Esophagus muscularis mucosa (tissue), 4 donors: ENCODE measurements at places on chromosomes 4 and X. TPM values are rescaled to one million over a fixed set of nuclear protein-coding genes. Genes with fewer than 3 reads are reported as not detected.

Gene CLNK
- not detected for total RNA-seq

Gene SPACA5
- total RNA-seq, result not detected

Gene PNMA3
- total RNA-seq, result 0.17 TPM

Gene TRO
- 7.5 TPM for total RNA-seq

Gene NIPAL1
- total RNA-seq, result 0.33 TPM

DNA sequence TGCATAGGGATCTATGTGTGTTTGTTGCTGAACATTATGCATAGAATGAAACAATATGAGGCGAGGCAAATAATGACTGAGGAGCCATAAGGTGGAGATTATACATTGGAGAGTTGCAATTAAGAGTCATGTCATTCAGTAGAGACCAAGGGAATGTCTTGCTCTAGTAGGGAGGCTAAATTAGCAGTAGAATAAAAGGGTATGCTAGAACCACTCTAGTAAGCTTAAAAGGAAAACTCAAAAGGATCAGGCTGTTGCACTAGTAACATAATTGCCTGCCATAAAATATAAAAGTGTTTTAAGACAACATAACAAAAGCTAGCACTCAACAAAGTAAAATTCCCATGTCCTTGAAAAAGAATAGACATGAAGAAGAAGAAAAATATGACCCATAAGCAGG lies 586.2 kb upstream of the DIAPH2 start:
- no peak for DNase-seq
- no peak overlapping the region for H3K4me3 ChIP-seq
- H3K27me3 ChIP-seq, result no peaks in the 10 kb centered on the region
- no peak overlapping the region for H3K27ac ChIP-seq

DNA sequence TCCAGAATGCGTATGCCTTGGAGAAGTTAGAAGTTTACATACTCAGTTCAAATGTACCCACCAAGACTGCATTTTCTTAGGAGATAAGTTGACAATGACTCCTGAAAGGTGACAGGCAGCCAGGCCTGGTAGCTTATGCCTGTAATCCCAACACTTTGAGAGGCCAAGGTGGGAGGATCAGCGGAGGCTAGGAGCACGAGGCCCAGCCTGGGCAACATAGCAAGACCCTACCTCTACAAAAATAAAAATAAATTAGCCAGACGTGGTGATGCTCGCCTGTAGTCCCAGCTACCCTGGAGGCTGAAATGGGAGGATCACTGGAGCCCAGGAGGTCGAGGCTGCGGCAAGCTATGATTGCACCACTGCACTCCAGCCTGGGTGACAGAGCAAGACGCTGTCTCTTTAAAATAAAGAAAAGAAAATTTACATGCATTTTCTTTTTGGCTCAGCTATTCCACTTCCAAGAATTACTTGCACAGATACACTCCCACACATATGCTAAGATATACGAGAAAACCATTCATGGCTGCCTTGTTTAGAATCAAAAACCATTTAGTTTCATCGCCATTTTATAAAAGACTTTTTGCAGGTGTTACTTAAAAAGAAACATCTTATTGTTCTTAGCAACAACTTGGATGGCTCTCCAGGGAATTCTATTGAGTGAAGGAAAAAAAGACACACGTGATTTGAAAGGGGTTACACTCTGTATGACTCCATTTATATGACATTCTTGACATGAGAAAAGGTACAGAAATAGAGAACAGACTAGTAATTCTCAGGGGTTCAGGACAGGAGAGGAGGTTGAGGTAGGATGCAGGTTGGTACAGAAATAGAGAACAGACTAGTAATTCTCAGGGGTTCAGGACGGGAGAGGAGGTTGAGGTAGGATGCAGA lies 66.3 kb downstream of the DHRSX start:
- H3K36me3 ChIP-seq, result peaks cover 15% of the 10 kb centered on the region
- H3K4me1 ChIP-seq, result no peaks in the 10 kb centered on the region
- no peaks in the 10 kb centered on the region for H3K27me3 ChIP-seq
- no peak for DNase-seq
- H3K27ac ChIP-seq, result no peak overlapping the region

- H3K27ac ChIP-seq, result no peak overlapping the region
- no peak overlapping the region for H3K4me3 ChIP-seq
- no peaks in the 10 kb centered on the region for H3K4me1 ChIP-seq
- no peak for DNase-seq
These were observed 243.3 kb downstream of the SLC7A11 start for GRCh38 chr4:137998666-137999429.

- no peaks in the 10 kb centered on the region for H3K36me3 ChIP-seq
- H3K4me1 ChIP-seq, result peaks cover 14% of the 10 kb centered on the region
These were observed 78.3 kb upstream of the EGFL6 start for GRCh38 chrX:13491061-13491460.

DNA sequence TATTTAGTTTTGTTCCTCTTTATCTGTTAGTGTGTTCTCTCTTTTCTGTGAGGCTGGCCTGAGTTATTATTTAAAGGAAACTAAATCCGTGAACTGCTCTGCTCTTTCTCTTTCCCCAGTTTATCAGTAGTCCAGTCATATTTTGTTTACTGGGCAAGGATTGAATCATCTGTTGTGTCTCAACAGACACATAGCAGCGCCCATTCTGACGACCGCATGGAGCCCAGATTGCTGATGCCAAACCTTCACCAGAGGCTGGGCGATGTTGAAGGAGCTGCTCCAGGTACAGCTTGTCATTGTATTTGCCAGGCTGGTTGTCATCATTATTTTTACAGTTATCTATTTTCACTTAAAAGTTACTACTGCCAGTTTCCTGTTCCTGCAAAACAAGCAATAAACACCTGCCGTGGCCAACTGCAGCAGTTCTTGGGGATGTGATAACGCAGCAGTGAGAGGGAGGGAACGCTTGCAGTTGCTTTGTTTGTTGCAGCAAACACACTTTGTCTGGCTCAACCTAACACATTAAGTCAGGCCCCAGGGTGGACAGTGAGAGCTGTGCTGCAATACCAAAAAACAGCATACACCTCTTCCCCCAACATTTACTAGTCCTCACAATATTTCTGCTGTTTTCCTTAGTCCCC lies 10.1 kb downstream of the REELD1 start:
- no peaks in the 10 kb centered on the region for H3K36me3 ChIP-seq
- no peak overlapping the region for H3K27ac ChIP-seq
- peak; percentile 90 for DNase-seq

GRCh38 chr4:63922146-63922545 lies 487.1 kb downstream of the TECRL start:
- no peak for DNase-seq
- no peaks in the 10 kb centered on the region for H3K27me3 ChIP-seq
- no peaks in the 10 kb centered on the region for H3K4me1 ChIP-seq
- H3K4me3 ChIP-seq, result no peak overlapping the region
- no peaks in the 10 kb centered on the region for H3K36me3 ChIP-seq

- peaks cover 39% of the 10 kb centered on the region for H3K4me1 ChIP-seq
- H3K27ac ChIP-seq, result no peak overlapping the region
- no peaks in the 10 kb centered on the region for H3K36me3 ChIP-seq
- no peak overlapping the region for H3K4me3 ChIP-seq
- H3K27me3 ChIP-seq, result no peaks in the 10 kb centered on the region
- DNase-seq, result no peak
These were observed 33.1 kb downstream of the ERVMER34-1 start for GRCh38 chr4:52718123-52718522.

DNA sequence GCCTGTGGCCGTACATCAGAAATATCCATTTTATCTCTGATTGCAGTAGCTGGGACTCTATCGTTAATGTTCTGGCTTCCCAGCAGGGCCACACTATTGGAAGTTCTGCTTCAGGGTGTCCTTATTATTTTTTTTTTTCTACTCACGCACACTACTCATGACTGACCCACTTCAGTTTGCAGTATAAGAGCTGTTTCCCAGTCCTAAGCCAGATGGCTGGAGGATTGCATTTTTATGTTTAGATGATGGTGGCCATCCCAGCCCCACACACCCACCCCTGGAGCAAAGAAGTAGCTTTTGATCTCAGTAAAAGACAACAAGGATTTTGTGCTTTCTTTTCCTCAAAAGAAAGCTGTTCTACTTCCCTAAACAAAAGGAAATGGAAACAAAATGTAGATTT lies 557.0 kb upstream of the GALNTL6 start:
- no peak for DNase-seq
- no peaks in the 10 kb centered on the region for H3K36me3 ChIP-seq
- no peak overlapping the region for H3K27ac ChIP-seq
- H3K4me1 ChIP-seq, result no peaks in the 10 kb centered on the region

DNA sequence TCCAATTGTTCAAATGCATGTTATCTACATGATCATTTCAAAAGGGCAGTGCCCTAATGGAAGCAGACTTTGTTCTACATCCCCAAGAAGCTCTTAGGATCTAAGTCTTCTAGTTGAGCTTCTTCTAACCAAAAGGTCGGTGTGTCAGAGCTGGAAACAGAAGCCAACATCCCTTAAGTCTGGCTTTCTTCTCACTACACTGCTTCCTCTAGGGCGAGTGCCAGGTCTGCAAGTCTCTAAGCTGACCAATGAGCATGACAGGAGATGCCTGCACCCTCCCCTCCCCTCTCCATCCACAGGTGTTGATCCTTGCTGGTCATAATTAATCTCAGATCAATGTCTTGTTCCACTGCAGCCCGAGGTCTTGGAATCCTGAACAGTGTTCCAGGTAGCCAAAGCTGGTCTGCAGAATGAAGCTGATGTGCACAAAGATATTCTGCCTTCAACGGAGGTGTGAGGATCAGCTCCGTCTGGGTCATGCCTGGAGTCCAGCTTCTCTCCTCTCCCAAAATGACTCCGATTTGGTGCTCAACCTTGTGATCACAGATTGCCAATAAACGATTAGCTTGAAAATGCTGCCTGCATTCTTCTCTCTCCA lies 44.1 kb downstream of the WDR1 start:
- peaks cover 43% of the 10 kb centered on the region for H3K36me3 ChIP-seq
- no peak overlapping the region for H3K27ac ChIP-seq
- no peak overlapping the region for H3K4me3 ChIP-seq
- no peaks in the 10 kb centered on the region for H3K27me3 ChIP-seq

GRCh38 chr4:131382839-131383238 lies 1766.3 kb upstream of the PCDH10 start:
- no peak overlapping the region for H3K27ac ChIP-seq
- no peak overlapping the region for H3K4me3 ChIP-seq
- no peaks in the 10 kb centered on the region for H3K27me3 ChIP-seq
- no peak for DNase-seq
- no peaks in the 10 kb centered on the region for H3K36me3 ChIP-seq

DNA sequence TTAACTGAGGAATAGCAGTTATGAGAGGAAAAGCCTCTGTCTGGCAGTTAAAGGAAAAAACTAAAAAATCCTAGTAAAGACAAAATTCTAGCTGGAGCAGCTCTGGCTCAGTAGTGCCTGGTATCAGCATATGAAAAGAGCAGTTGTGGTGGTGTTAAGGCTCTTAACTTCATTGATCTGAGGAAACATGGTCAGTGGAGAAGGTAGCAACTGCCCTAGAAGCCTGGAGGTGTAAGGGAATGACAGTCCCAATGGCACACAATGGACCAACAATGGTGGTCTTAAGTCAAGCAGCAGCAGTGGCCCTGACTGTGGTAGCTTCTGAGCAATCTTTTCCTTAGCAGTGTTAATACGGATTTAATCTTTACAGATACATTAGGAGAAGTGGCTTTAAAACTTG lies 189.6 kb upstream of the POF1B start:
- H3K27ac ChIP-seq, result no peak overlapping the region
- H3K27me3 ChIP-seq, result no peaks in the 10 kb centered on the region
- DNase-seq, result no peak
- H3K4me3 ChIP-seq, result no peak overlapping the region

GRCh38 chr4:52545099-52546069 lies 113.7 kb downstream of the USP46 start:
- peak; percentile 91 for DNase-seq
- H3K4me3 ChIP-seq, result no peak overlapping the region
- no peaks in the 10 kb centered on the region for H3K27me3 ChIP-seq

DNA sequence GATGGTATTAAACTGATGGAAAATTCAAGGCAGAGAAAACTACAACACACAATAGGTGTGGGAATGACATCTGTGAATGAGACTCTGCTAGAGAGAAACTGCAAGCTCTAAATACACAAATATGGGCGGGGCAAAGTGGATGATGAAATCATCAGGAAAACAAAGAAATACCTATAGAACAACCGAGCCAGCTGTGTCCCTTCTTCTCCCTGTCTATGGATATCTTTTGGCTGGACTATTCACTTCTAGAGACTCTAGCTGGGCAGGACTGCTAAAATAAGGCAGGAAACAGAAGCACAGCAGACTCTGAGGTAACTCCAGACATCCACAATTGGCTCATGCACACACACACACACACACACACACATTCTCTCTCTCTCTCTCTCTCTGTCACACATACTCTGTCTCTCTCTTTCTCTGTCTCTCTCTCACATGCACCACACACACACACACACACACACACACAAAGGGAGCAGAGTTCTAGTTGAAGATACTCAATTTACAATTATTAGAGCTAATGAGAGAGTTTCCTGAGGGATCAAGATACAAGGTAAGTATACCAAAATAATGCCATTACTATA lies 27.2 kb upstream of the EDNRA start:
- H3K4me3 ChIP-seq, result no peak overlapping the region
- no peaks in the 10 kb centered on the region for H3K36me3 ChIP-seq
- DNase-seq, result no peak
- no peaks in the 10 kb centered on the region for H3K4me1 ChIP-seq
- H3K27me3 ChIP-seq, result no peaks in the 10 kb centered on the region
- H3K27ac ChIP-seq, result no peak overlapping the region

DNA sequence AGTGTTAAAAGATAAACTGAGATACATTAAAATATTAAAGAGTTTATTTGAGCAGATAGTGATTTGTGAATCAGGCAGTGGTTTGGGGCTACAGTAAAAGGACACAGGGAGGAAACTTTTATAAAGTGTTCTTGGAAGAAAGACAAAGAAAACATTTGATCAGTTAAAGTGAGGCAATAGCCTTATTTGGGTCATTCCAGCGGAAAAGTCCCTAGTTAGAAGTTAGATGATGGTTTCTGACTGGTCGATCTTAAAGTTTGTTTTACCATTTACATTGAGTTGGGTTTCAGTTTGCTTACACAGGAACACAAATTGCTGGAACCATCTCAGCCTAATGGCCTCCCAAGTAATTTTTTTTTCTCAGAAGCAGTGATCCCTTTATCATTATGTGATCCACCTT lies 69.7 kb downstream of the PPP1R2C start:
- no peak overlapping the region for H3K27ac ChIP-seq
- H3K4me3 ChIP-seq, result no peak overlapping the region
- H3K4me1 ChIP-seq, result no peaks in the 10 kb centered on the region
- no peaks in the 10 kb centered on the region for H3K27me3 ChIP-seq
- no peaks in the 10 kb centered on the region for H3K36me3 ChIP-seq

DNA sequence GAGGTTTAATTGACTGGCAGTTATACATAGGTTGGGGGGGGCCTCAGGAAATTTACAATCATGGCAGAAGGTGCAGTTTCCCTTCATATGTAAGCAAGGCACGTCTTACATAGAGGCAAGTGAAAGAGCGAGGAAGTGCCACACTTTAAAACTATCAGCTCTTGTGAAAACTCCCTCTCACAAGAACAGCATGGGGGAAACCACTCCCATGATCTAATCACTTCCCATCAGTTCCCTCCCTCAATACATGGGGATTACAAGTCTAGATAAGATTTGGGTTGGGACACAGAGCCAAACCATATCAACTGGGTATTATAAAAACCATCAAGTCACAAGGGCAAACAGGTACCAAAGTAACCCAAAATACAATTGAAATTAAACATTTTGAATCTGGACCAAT lies 182.0 kb upstream of the FAT4 start:
- no peaks in the 10 kb centered on the region for H3K36me3 ChIP-seq
- H3K4me1 ChIP-seq, result no peaks in the 10 kb centered on the region
- no peak overlapping the region for H3K27ac ChIP-seq
- no peak overlapping the region for H3K4me3 ChIP-seq
- DNase-seq, result no peak
